ENCODE measurements at places on chromosomes 5 and 9.

GRCh38 chr5:73412597-73412988, 36.0 kb downstream of the FOXD1 start:
- no peak for DNase-seq

GRCh38 chr9:79896390-79896980, 324.7 kb downstream of the TLE4 start:
- no peak for DNase-seq

DNA sequence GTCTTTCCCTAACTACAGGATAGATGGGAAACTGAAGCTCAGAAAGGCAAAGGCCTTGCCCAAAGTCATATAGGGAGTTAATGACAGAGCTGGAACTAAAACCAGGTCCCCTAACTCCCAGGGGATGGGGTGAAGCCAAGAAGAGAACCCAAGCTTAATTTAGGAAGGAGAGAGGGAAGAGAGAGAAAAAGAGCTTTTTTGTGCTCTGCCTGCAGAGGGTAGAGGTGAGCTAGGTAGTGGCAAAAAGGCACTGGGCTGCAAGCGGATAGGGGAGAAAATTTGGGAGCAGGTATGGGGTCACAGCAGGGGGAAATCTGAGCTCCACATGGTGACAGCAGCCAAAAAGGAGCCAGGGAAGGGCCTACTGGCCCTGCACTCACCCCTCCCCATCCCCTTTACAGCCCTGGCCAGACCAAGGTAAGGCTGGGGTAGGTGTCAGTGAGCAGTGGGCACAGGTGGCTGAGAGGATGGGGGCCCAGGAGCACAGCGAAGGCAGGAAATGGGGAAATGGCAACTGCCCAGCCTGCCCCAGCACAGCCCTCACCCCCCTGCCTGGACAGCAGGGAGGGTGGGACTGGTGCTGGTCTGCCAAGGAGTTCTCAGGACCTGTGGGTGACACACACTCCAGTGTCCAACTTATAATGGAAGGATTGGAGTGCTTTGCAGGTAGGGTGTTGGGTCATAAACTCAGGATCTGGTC, 3.3 kb downstream of the ENHO start:
- DNase-seq = no peak

DNA sequence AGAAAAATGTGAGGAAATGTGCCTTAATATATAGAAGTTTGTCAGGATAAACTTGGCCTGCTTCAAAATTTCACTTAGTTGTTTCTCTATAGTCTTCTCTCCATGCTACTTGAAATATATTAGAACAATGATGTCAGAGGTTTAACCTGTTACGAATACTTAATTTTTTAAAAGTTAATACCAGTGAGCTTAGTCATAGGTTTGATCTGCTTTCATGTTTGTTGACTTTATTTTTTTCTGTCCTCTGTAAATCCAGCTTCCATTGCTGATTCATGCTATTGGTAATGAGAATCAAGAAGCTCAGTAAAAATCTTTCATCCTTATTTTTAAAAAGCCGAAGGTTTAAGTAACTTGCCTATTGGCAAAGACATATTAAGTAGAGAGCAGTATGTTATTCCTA, 27.9 kb downstream of the BDP1 start:
- DNase-seq = no peak

- no peak for DNase-seq
Observed at GRCh38 chr5:176995896-176996767, 10.4 kb downstream of the UIMC1 start.

GRCh38 chr5:54090495-54091120, 219.8 kb downstream of the ARL15 start:
- no peak for DNase-seq

GRCh38 chr9:759541-759940, 82.0 kb upstream of the DMRT1 start:
- DNase-seq = no peak

DNA sequence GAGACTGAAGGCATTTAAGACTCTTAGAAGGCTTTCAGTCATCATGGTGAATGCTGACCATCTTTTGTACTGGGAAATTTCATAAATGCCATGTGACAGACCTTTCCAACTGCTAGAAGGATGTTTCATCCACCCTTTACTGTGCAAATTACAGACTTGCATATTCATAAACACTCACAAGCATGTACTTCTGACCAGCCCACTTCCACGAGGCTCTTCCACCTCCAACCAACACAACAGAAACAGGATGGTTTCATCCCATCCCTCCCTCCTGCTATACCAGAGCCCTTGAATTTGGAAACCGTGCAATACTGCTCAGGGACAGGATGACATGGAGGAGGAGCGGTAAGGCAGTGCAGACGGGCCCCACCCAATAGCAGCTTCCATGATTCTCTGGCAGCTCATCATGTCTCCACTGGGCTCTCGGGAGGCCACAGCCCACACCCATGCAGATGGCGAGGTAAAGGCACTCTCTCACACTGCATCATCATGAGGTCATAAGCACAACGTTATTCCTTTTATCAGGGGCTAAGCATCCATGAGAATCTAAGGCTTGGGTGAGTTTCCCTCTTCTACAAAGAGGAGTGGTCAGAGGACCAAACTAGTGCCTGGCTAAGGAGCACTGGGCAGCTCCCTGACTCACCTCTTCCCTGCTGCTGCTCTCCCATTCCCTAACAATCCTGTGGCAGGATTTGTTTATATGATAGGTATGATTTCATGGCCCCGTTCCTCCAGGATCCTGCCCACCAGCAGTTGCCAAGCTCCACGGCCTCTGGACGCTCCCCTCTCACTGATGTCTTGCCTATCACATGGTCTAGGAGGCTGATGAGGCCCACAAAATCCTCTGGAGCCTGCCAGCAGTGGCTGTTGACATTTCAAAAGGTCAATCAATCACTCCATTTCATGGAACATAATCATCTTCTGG, 94.4 kb upstream of the FSTL4 start:
- no peak for DNase-seq

DNA sequence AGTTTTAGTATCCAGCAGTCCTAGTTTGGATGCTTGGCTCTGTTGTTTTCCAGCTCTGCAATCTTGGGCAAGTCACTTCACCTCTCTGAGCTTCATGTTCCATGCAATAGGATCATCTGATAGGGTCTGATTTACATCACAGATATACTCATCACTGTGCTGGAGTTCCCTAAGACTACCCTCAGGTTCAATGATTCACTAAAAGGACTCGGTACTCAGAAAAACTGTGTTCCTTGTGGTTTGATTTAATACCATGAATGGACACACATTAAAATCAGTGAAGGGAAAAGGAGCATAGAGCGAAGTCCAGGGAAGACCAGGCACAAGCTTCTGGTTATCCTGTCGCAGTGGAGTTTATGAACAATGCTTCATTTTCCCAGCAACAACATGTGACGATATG, 119.9 kb upstream of the EFNA5 start:
- no peak for DNase-seq

- no peak for DNase-seq
Observed at GRCh38 chr9:73137286-73137899, 14.3 kb upstream of the ANXA1 start.

All from transverse colon (tissue), 4 donors.